CD4-positive, alpha-beta T cell treated with Interleukin-15 for 4 hours (primary cell): ENCODE measurements at places on chromosomes 5 and 9.

GRCh38 chr5:3517348-3517747, 78.3 kb upstream of the IRX1 start:
- no peak for DNase-seq

- DNase-seq: no peak
Observed at GRCh38 chr9:70228118-70228517, 30.7 kb upstream of the SMC5 start.

DNA sequence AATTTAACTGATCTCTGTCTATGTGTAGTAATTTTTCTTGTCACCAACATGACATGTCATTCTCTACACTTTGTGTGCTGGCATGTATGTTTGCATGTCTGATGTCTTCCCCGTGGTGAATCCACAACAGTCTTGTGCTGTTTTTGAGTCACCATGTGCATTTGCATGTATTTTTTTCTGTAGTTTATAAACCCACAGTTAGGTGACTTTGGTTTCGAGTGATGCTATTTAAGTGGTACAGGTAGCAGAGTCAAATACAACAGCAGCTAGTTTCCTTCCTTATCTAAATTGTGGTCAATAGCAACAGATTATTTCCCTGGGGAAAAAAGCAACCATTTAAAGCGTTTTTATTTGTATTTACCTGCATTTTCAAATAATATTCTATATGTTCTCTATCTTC, 89.9 kb upstream of the FSD1L start:
- DNase-seq: no peak

DNA sequence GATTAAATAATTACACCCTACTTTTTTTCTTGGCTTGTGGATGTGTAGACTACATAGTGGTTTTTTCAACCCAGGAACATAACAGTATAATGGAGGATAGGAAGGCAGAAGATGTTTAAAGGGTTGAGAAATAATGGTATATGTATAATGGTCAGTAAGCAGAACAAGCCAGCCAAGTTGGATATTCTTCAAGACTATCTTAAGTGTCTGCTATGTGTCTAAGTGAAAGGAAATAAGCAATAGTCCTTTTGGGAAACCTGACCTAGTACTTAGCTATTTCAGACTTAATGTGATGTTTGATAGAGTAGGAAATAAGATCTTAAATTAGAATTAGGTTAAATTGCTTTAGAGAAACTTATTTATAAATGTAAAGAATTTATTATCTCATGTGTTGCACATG, 85.7 kb downstream of the PTPDC1 start:
- DNase-seq: no peak

DNA sequence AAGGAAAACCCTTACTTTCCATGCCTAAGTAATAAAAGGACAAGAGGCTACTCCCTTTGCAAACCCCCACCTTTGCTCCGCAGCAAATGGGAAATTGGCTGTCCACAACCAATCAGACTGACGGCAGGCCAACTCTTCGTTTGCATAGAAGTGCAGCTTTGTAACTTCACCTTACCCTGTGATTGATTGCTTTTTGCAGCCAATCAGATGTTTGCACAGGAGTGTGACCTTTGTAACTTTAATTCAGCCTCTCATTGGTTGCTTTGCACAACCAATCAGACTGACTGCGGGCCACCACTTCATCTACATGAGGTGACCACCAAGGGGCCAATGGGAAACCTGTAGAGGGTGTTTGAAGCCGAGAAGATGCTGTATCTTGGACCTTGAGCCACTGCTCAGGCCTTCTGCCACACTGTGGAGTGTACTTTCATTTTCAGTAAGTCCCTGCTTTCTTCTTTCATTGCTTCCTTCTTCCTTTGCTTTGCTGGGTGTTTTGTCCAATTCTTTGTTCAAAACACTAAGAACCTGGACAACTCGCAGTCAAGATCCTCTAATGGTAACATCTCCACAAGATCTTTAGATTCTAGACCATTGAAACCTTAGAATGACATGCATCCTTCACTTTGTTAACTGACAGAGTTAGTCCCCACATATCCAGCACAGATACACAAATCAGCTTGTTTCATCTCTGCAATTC, 51.3 kb upstream of the FREM1 start:
- no peak for DNase-seq

DNA sequence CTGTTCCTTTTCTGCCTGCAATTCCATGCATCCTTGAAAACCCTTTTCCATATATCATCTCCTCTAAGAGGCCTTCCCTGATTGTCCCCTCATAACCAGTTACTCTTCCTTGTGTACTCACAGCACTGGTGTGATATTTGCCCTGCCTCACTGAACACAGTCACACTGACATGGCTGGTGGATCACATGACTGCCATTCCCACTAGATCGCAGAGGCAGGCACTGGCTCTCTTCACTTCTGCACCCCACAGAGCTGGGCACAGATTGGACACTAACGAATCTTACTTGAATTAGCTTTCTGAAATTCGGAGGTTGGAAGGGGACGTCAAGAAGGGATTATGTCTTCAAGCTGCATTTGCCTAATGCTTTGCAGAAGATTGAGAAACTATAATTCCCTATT, 208.0 kb downstream of the PAPPA start:
- no peak for DNase-seq

- no peak for DNase-seq
Observed at GRCh38 chr9:121271368-121272341, 3.7 kb downstream of the GSN start.
